ENCODE measurements at places on chromosomes 16 and 17. TPM values are rescaled to one million over a fixed set of nuclear protein-coding genes. Genes with fewer than 3 reads are reported as not detected.

- DNase-seq, result no peak
Observed at GRCh38 chr17:68903286-68903685, 51.9 kb downstream of the ABCA8 start.

DNA sequence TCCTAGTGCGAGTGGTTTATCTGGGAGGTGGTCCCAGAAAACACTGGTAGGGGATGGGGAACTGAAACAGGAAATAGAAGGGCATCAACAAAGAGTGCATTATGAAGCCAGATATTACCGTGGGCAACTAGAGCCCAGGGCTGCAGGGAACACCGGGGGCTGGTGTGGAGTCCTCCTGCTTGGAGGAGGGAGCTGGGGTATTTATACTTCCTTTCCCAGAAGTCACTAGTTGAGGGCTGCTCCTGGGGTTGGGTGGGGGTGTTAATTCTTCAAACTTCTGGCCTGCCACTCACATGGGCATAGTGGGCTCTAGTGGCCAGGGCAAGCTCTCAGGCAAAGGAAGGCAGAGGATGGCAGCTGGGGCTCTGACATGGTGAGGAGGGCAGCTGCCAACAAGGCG lies 14.7 kb downstream of the LAT start:
- no peak for DNase-seq

- no peak for DNase-seq
Observed at GRCh38 chr16:46991729-46992704, 18.5 kb upstream of the DNAJA2 start.

Gene CD300H
- total RNA-seq, result not detected

Gene ZNF469
- total RNA-seq, result 0.37 TPM

Gene SPATA32
- not detected for total RNA-seq

Data from M059J (cell line).